ENCODE measurements at places on chromosomes 5 and 9.

- no peak for DNase-seq
Measured at GRCh38 chr9:35079041-35079425, 709 bp downstream of the FANCG start.

DNA sequence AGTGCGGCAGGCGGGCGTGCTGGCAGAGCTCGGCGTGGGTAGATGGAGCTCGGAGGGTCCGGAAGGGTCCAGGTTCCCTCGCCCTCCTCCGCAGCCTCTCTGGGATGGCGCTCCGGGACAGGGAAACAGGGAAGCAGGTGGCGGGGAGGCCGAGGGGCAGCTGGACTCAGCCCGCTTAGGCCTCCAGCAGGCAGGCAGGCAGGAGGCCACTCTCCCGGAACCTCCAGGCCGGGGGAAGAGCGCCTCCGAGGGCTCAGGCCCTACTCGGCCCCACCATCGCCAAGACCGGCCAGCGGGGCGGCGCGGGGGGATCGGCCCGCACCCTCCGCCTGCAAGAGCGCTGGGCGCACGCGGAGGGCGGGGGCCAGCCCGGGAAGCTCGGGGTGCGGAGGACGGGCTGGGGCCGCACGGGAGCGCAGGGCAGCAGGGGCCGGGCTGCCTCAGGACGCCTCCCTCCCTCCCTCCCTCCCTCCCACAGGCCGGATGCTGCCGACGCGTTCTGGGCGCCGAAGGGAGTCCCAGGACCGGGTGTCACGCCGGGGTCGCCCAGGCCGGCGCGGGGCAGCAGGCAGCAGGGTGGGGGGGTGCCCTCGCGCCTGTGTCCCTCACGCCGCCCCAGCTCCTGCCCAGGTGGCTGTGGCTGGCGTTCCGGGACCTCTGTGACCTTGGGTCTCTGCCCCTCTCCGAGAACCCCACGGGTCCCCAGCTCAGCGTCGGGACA lies 977 bp downstream of the MGAT4B start:
- no peak for DNase-seq

- no peak for DNase-seq
Measured at GRCh38 chr5:16844952-16845351, 91.1 kb downstream of the MYO10 start.

GRCh38 chr5:149993471-149993870 lies 7.0 kb downstream of the TIGD6 start:
- DNase-seq, result no peak
